ENCODE measurements at places on chromosomes 2 and 18.

DNA sequence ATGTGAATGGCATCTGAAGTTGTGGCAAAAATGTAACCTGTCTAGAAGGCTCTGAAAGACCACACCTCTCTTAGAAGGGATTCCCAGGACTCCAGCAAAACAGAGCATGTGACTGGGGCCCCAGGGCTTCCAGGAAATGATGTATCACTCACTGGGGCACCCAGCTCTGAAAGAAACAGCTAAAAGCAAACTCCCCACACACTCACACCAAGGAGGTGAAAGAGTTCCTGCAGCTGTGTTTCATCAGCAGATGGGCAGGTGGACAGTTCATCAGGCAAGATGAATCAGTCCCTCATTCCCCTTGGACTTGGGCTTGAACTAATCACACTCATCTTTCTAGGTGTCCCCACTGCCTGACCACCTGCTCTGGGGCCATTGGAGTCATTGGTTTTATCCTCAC lies 76.2 kb downstream of the CCBE1 start:
- peak; percentile 61 for DNase-seq

DNA sequence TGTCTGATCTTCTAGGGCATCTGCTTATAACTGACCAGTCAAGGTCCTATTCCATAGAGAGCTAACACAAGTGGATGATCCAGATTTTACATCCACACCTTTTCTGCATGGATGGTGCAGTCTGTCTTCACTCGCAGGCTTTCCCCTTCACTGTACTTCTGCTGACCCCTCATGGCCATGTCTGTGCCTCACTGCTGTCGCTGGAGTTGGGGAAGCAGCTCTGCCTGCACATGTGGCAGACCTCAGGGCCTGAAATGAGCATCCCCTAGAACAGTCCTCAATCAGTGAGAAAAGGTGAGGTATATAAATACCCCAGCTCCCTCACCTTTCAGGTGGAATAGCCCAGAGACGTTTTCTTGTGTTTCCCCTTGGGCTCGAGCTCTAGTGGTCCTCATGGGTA lies 233.8 kb downstream of the ANKRD36B start:
- no peak for DNase-seq

DNA sequence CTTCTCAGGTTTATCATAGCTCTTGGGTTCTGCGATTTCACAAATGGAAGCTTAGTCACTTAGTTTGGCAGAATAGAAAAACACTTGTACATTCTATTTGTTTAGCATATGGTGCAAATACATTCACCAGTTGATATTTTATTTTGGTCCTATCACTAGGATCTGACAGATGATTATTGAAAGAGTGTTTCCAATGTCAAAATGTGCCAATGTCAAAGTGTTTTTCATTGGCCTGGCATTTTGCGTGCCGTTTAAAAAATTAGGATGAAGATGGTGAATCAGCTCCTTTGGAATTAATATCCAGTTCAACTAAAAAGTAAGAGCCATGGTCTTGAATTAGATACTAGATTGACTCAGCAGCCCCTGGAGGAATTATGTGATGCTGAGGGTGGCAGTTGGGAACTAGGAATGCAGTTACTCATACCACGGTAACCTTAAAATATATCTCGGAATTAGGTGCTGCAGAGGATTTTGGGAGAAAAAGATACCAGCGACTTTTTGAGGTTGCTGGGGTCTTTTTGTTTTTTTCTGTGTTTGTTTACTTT lies 87.0 kb downstream of the SPHKAP start:
- DNase-seq, result no peak

DNA sequence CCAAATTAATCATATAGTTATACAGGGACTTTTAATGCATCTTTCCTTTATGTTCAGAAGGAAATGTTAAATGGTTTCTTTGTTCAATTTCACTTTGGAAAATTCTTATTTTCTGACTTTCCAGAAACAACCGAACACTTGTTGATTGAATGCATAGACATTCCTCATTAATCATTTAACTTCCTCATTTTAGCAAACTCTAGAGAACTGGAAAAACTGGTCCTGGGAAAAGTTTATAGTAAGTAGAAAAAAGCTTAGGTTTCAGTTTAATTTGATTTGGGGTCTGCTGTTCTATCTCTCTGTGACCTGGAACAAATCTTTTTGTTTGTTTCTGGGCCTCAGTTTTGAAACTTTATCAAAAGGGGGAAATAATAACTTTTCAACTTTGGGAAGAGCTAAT lies 320.4 kb downstream of the CMPK2 start:
- DNase-seq, result no peak

- DNase-seq, result no peak
Observed at GRCh38 chr2:233822781-233823730, 31.3 kb downstream of the HJURP start.

DNA sequence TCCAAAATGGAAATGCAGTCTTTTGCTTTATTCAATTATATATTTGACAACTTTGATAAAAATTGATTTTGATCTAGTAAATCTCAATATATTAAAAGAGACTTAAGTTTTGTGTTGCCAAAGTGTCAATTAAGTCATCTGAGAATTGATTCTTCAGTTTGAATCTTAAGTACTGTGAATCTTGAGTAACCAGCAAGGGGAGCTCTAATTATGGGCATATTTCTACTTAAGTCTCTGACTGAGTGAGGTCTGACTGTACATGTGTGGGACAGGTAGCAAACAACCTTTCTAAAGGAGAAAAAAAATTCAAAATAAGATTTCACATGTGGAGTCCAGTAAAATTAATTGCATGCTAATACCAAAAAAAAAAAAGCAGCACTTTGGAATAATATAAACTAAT lies 503.7 kb upstream of the SLC8A1 start:
- DNase-seq, result no peak

All from IMR-90 (cell line).